ENCODE measurements at places on chromosomes 3 and 15.

DNA sequence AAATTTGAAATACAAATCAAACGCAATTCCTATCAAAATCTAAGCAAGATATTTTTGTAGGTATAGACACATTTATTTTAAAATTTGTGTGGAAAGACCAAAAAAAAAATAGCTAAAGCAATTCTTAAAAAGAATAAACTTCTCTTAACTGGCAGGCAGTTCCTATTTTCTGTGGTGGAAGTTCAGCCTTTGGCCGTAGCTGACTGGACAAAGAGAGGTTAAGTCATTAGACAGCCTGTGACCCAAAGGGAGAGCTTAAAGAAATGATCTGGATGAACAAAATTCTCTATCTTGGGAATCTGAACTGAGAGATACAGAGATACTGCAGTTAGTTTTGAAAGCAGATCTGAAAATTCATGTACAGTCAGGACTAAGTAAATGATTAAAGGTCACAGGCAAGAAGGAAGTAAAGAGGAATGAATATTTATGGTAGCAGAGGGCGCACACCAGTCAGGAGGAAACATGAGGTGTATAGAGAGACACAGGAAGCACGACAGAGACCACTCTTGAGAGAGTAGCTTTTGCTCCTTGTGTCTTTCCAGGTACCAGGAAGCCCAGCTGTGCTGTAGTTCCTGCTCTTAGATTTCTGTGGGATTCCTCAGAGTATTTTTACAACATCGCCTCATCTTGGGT lies 57.5 kb downstream of the TPRG1 start:
- no peak for DNase-seq

- DNase-seq = no peak
Observed at GRCh38 chr3:7621046-7621630, 760.2 kb downstream of the GRM7 start.

DNA sequence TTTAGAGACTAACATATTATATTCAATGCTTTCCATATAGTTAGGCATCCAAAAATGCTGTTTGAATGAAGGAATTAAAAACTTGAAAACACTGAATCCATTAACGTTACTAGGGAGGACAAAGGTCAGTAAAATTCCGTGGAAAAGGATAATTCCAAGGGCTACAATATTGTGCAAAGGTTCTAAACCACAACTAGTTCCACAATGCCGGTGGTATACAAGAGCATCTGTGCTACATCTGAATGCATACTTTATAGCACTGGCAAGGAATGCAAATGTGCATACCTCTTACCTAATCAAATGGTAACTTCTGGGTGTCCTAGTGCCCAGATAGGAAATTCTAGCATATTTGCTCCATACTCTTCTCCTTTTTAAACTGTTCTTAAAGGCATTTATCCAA lies 2.2 kb downstream of the ICE2 start:
- DNase-seq = peak; percentile 51

DNA sequence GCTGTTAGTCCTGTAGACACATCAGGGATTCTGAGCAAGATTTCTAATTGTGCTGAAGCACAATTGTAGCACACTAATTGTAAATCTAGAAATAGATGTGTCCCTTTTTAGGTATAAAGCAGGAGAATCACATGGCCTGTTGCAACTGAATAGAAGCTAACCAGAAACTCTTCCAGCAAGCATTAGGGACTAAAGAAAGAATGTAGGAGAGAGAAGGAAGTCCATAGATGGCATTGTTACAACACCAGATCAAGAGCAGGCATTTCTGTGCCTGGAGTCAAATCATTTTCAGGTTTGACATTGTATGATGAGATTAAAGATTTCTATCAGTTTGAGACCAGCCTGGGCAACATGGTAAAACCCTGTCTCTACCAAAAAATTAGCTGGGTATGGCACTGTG lies 27.4 kb downstream of the CALML4 start:
- DNase-seq = peak; percentile 56

DNA sequence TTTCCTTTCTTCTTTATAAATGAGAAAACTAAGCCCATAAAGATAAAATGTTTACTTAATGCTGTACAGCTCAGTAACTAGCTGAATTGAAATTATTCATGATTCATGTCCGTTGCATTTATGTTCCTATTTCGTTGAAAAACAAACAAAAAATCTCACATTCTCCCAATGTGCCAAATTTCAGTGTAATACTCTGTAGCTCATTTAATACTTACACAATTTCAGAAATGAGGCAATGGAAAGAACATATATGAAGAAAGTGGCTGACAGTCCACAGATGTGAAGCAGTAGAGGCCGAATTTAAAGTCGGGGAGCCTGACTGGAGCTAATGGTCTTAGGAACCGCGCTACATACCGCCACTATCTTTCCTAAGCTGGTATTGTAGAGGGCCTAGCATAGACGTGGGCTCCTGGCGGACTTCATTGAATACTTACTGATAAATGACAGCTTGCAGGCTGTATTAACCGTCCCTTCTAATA lies 651 bp downstream of the PLSCR2 start:
- no peak for DNase-seq

DNA sequence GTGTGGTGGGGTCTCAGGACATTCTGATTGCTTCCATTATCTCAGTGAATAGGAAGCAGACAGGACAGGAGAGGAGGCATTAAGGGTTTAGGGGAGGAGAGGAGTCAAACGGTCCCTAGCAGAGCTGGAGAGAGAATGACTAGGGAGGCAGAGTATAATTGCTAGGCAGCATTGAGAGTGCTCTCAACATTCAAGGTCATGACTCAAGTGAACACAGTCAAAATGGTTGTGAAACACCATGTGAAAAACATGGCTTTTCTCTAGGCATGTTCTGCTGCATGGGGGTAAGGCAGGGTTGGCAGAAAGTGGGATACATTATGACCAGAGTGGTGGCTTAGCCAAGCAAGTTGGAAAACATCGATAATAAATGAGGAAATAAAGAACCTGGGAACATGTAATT lies 19.5 kb upstream of the HRH1 start:
- no peak for DNase-seq

- no peak for DNase-seq
Observed at GRCh38 chr15:73212424-73212823, 156.3 kb downstream of the HCN4 start.

DNA sequence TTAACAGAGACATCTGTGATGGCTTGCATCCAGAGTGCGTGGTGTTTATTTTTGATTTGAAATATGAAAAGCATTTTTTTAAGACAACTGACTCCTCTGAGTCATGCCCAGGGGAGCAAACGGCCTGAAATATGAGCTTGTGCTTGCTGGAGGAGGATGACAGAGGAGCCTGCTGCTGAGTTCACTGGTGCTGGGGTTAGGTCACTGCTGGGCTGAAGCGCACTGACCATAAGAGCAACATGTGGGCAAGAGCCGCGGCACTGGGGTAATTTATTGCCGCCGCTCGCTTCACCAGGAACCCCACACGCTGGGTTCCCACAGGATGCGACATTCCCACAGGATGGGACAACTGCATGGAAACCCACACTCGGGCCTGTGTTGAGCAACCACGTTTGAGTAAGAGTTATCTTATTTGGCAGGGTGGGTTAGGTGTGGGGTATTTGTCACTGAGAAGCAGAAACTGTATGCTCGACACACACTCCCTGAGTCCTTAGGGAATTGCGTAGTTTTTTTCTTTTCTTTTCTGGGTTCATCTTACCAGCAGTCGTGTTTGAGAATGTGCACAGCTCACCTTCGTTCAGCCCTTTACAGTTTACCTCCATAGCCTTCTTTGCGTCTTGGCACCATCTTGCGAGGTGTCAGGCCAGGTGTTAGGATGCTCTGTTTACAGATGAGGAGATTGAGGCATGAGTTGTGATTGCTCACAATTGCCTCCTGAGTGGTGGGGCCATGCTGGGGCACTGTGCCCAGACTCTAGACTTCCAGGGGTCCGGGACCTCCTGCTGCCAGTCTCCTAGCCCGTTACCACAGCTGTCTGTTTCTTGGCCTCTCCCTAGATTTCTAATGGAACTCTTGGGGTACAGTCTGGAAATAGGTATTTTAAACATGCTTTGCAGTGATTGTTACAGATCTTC lies 60.4 kb downstream of the SMAD3 start:
- DNase-seq = peak; percentile 93

DNA sequence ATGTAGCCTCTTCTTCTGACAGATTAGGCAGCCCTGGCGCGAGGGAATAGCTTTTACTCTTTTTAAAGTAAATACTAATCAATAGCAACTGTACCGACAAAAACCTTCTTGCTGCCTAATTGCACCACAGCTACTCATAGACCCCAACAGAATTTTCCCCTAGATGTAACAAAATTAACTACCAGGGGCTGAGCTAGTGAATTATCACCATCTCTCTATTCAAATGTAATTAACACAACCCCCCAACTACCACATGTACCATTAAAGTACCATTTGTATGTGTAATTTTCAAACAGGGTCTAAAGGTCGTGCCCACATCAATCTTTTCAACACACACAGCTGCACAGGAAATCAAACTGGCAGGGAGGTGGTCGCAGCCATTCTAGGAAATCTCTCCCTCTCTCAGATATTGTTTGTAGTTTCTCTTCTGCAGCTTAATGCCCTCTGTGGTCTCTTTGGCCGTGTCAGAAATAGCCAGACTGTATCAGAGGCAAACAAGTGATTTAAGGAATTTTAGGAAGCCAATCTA lies 322.9 kb downstream of the RORA start:
- DNase-seq = no peak

- DNase-seq = no peak
Observed at GRCh38 chr3:147049821-147050220, 356.5 kb downstream of the ZIC4 start.

DNA sequence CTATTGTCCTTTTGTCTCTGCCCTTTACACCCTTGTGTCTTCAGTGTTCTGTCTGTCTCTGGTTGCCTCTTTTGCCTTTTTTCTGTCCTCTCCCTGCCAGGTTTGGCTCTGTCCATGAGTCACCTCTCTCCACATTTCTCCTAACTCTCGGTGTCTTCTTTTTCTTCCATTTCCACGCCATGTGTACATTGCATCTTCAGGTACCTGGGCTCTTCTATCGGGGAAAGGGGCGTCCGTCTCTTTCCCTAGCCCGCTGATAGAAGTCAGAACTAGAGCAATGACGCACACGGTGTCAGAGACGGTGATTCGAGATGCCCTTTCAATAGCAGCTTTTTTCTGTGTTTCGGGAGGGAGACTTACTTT lies 641 bp downstream of the OPA1 start:
- peak; percentile 16 for DNase-seq

GRCh38 chr3:152728231-152728980 lies 106.5 kb upstream of the P2RY1 start:
- DNase-seq = no peak

DNA sequence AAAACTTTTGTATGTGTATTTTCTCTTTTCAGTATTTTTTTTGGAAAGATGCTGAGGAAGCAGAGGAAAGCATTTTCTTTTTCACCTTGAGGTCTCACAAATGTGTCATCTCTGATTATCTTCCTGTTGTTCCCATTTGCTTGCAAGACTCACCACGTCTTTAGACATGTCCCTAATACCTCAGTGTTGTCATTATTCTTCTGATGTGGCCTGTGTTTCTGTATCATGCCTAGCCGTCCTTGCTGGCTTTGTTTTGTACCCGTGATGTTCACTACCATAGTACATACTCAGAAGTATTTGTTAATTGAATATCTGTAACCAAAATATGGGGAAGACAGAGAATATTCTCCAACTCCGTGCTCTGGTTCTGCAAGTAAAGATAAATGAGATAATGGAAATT lies 5.0 kb upstream of the P2RY14 start:
- no peak for DNase-seq

GRCh38 chr3:31284776-31285175 lies 247.9 kb upstream of the STT3B start:
- DNase-seq = no peak

- no peak for DNase-seq
Observed at GRCh38 chr3:143672396-143673165, 175.7 kb downstream of the SLC9A9 start.

DNA sequence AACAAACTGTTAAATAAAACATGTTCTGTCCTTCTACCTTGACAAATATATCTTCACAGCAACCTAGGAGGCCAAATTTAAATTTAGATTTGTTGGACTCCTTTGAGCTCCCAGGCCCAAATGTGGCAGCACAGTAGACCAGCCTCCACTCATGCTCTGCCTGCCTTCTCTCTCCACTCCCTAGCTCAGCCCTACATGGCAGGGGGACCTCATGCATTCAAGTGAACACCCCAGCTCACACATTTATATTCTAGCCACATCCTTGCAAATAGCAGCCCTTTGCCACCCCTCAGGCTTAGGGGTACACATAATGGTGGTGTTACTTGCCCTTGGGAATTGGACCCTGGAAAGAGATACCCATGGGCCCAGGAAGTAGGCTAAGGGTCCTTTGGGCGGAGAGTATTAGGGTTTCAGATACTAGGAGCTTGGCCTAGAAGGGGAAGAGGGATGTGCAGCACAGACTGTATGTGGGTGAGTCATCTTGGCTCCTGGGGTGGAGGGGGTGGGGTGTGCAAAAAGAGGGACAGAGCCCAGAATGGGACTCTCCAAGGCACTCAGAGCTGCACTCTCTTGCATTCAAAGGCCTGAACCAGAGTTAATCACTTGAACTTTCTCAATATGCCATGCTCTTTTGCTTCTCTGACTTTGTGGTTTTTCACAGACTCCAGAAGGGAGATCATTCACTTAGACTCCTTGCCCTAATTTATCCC lies 268.4 kb upstream of the ROPN1 start:
- peak; percentile 92 for DNase-seq

DNA sequence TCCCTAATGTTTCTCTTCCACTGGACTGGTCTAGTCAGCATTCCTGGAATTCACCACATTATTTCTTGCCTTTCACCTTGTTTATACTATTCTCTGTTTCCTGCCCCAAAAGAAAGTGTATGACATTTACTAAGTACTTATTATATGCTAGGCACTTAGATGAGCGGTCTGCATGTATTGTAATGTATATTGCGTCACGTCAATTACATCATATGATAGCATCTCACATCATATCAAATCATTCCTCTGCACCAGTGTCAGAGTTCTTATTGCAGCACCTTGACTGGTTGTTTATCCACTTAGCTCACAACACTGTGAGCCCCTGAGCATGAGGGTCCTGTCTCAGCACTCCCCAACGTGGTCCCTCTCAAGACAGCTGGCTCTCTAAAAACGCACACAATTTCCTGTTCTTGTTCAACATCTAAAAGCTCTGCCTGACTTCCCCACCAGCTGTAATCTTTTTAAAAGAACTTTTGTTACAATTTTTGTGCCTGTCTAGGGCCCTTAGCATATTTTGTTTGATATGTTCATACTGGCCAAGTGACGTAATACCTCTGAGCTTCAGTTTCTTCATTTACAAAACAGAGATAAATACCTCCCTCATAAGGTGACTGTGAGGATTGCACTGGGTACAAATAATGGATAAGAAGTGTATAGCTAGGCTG lies 58.8 kb downstream of the ARHGAP31 start:
- peak; percentile 65 for DNase-seq

GRCh38 chr3:120678984-120679383 lies 3.1 kb downstream of the HGD start:
- no peak for DNase-seq

DNA sequence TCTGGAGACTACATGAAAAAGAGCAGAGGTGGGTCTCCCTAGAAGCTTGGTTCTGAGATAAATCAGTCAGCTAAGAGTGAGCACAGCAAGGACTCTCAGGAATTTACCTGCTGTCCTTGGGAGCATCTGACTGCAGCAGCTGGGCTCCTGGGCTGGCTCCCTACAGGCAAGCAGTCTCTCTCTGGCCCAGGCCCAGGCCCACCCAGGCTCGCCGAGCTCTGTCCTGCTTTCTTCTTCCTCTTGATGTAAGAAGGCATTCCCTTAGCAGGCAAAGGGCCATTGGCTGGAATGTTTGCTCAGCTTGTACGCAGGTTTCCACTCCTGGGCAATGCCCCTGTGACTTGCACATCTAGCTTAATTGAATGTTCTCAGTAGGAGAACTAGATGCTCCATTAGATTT lies 4.3 kb upstream of the RBP2 start:
- DNase-seq = no peak

GRCh38 chr3:142127941-142128658 lies 21.2 kb downstream of the TFDP2 start:
- no peak for DNase-seq

- DNase-seq = no peak
Observed at GRCh38 chr15:62150445-62150844, 14.6 kb downstream of the C2CD4B start.

Measured in GM03348 (cell line).